NCI-H2107 (cell line): ENCODE measurements at places on chromosomes 16 and 17.

- DNase-seq, result no peak
Measured at GRCh38 chr16:2839650-2840450, 9.7 kb downstream of the ZG16B start.

DNA sequence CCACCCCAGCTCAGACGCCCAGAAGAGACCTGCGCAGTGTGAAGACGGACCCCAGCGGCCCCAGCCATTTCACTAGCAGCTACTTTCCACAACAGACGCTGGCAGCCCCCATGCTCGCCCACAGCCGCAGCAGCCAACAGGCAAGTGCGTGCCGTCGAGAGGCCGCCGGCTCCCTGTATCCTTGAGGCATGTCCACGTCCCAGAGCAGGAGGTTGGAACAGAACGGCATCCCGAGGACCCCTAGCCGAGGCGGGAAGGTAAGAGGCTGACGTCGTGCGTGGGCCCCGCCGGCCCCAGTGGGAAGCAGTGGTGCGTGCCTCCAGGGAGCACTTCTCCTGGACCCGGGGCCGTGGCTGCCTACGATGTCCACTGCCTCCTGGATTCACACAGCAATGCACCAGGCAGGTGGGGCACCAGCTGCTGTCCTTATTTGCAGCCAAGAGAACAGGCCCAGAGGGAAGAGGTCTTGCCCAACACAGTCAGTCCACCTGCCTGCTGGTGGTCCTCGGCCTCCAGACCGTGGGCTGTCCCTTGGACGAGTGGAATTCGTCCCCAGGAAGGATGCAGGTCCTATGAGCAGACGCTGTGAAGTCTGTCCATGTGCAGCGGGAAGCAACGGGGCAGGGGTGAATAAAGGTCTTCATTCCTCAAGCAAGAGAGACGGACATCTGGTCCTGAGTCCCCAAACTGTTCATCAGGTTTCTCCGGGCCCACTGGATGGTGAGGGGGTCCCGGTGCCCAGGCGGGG, 38.5 kb downstream of the SLC7A5 start:
- DNase-seq, result no peak

GRCh38 chr17:67534941-67535340, 157.9 kb downstream of the PITPNC1 start:
- no peak for DNase-seq

DNA sequence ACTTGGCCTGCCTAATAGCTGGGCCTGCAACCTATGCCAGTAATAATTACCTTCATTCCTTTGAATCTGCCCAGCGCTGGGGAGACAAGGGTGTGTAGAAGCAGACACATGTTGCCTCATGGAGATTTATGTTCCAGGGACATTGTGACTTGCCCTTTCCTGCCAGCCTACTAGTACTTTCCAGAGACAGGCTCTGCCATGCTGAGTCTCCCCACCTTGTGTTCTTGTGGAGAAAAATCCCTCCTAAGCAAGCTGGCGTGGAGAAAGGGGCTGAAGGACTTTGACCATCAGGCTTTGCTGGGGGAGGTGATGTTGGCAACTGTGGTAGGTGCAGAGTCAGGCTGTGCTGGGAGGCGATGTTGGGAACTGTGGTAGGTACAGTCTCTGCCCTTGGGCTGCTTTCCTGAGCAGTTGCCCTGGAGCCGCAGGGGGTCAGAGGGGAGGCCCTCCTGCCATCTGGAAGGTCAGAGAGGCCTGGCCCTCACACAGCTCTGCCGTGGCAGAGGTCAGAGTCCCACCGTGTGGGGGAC, 4.0 kb downstream of the KSR1 start:
- no peak for DNase-seq
